Right renal pelvis (tissue), 4 donors: ENCODE measurements at places on chromosomes 4 and X.

DNA sequence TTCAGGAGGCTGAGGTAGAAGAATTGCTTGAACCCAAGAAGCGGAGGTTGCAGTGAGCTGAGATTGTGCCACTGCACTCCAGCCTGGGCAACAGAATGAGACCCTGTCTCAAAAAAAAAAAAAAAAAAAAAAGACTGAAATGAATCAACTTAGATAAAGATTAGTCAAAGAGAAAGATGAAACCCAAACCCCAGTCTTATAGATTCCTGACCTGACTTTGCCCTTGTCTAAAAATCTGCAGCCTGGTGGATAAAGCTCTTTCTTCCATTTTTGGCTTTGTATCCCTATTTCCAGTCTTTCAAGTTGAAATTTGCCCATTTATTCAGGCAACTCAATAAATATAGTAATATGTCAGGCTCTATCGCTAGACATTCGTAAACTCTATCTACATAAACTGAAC is 39.3 kb upstream of the SPINK2 start:
- no peak for DNase-seq

GRCh38 chrX:132614297-132614696 is 125.5 kb upstream of the MBNL3 start:
- no peak for DNase-seq

DNA sequence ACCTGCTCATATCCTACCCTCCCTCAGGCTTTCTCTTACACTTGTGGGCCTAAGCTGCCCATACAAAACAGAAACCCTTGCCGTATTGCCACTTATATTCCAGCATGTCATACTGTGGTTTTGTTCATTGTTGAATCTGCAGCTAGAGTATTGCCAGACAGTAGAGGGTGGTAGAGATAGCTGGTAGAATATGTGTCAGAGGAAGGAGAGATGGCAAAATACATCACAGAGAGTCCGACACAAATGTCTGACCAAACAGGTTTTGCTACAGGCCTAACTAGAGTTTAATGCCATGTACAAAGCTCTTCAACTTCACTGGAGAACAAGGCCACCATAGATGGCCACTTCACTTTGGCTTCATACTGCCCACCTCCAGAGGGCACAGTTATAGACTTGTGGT is 160.1 kb downstream of the EFHC2 start:
- DNase-seq: no peak

DNA sequence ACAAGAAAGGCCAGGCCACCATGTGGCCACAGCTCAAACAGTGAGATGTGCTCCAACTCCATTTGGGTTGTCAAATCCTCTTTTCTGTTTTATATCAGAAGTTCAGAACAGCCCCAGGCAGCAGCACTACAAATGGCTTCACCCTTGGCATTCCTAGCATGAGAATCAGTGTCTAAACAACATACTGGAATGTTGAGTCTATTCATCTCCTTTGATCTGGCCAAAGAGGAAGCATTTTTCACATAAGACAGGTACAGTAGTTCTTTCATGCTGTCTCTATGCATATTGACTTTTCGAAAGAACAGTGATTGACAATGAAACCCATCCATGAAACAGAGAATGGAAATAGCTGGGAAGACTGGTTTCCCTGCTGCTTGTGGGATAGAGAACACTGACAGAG is 289.5 kb downstream of the USP46 start:
- DNase-seq: no peak

DNA sequence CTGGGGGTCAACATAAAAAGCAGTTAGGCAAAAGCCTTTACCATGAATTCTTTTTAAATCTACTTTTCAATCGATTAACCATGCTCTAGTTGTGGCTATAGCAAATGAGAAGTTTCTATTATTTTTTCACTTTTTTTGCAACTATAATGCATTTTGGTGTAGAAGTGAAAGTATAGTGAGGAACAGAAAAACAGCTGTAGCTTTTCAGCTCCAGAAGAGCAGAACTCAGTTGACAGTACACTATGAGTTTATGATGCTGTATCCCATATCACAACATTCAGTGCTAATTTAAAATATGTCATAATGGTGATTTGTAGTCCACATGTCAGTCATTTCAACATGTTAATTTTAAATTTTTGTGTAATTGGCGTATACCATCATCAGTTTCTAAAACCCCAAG is 8.7 kb upstream of the MUC7 start:
- DNase-seq: no peak

GRCh38 chr4:89939994-89940393 is 45.3 kb downstream of the MMRN1 start:
- DNase-seq: no peak
